ENCODE measurements at places on chromosomes 16 and 17.

DNA sequence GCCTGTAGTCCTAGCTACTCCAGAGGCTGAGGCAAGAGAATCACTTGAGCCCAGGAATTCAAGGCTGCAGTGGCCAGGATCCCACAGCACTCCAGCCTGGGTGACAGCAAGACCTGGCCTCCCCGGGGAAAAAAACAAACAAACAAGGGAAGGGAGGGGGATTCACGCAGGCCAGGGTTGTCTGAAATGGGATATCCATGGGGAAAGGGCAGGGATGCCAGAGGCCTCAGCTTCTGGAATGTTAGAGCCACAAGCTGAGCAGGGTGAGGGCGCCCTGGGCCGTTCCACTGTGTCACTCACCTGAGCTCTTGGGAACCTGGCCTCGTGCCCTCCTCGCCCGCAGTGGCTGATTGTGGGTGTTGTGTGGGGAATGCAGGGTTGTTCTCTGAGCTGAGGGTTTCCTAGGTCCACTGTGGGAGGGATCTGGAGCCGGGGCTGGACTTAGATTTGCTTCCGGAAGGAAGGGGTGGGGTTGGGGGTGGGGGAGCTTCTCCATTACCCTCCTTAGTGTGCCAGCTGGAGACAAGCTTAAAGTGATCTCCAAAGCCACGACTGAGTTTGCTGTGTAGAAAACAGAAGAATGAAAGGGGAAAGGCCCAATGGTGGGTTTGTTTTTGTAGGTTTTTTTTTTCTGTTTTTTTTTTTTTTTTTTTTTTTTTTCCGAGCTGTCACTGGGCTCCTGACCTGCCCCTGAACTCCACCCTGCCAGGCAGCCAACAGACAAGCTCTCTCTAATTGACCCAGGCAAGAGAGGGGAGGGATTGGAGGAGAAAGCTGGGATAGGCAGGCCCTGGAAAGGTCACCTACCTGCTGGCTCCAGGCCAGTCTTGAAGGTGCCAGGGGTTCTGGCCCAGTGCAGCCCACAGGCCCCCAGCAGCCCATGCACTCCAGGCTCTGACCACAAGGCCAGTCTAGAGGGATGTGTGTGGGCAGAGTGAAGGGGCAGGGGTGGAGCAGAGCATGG is at the start of gene SULT1A1:
Gene SULT1A1 (minus strand): TSS at position 414 of the 964 bp plus-strand sequence. CDS start 1,189 bp downstream, outside the sequence.
- DNase-seq = no peak

DNA sequence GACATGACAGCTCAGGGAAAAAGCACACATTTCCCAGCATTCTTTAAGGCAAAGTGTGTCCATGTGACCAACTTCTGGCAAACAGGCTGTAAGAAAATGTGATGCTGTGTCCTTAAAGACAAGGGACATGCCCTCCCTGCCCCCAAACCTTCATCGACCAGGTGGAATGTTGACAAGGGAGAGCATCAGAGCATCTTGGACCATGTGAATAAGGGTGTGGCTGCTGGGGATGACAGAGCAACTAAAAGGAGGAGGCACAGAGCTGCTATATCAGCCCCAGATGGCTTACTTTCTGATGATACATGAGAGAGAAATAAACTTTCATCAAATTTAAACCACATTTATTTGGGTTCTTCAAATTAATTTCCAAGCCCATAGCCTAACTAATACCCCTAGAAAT is 2.2 kb upstream of the ZNF23 start:
- no peak for DNase-seq

GRCh38 chr17:81401723-81402529 is 6.7 kb downstream of the BAHCC1 start:
- no peak for DNase-seq

DNA sequence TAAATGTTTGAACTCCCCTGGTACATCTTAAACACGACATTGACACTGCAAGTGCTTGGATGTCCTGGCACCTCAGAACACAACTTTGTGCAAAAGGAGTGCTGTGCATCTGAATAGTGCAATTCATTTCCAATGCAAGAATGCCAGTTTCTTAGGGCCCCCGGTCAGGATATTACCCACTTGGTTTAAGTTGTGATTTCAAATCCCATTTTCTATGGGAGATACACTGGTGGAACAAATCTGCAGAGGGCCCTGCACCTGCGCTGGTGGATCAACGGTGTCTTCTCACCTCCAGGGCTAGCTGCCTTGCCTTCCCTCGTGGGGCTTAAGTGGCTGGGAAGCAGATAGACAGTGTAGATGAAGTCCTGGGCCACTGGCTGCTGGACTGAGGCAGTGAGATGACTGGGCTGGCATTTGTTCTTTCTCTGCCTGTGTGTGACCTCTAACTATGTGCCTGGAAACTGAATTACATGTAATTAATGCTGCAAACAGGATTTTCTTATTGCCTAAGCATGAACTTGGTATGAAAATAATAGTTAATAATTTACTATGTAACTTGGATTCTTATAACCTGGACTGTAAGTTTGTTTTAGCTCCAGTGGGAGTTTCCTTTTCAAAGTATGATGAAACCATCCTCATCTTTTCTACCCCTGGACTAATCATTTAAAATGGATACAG is 20.9 kb downstream of the HAPSTR1 start:
- DNase-seq = no peak

GRCh38 chr17:28597606-28598383 is 1.0 kb downstream of the SPAG5 start:
- no peak for DNase-seq

GRCh38 chr17:49241040-49241439 is 10.5 kb upstream of the PHOSPHO1 start:
- no peak for DNase-seq

DNA sequence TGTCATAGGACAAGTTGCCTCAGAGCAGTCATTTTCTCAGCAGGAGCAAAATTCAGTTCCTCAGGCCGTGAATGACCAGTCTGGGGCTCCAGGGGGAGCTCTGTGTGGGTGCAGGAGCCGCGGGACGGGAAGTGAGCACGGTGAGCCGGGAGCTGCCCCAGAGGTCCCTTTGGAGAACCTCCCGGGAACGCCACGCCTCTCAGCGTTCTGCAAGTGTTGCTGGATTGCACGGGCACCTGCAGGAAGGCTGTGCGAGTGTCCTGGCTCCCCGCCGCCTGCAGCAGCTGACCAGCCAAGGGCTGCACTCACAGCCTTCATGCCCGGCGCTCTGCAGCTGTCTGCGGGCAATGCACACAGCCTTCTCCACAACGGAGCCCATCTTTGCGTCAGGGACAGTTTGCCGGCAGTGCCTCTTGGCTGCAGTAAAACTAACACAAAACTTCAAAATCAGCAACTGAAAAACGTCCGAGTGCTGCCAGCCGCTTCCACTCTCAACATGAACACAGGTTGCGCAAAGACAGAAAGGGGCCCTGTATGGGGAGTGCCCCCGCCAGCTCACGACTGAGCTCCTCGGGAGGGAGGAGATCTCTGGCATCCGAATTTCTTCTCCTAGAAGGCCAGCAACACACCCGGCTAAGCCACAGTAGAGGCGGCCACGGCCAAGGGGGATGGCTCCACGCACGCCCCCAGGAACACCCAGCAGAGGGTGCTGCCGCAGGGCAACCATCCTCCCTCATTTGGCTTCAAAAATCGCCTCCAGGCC is 16.0 kb downstream of the NDUFAF8 start:
- DNase-seq = peak; percentile 79

DNA sequence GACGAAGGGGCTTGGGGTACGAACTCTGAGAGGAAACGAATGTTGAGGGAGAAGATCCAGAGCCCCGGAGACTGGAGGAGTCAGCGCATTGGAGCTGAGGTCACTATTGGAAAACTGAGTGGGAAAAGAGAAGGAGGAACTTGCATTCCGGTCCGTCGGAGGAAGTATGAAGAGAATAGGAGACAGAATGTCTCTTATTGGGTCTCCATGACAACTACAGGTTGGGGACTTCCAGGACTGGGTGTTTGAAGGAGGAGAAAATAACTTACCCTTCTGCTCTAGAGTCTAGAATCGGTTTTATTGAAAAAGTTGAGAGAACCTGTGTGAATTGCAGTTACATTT is 537 bp downstream of the GOSR1 start:
- no peak for DNase-seq

DNA sequence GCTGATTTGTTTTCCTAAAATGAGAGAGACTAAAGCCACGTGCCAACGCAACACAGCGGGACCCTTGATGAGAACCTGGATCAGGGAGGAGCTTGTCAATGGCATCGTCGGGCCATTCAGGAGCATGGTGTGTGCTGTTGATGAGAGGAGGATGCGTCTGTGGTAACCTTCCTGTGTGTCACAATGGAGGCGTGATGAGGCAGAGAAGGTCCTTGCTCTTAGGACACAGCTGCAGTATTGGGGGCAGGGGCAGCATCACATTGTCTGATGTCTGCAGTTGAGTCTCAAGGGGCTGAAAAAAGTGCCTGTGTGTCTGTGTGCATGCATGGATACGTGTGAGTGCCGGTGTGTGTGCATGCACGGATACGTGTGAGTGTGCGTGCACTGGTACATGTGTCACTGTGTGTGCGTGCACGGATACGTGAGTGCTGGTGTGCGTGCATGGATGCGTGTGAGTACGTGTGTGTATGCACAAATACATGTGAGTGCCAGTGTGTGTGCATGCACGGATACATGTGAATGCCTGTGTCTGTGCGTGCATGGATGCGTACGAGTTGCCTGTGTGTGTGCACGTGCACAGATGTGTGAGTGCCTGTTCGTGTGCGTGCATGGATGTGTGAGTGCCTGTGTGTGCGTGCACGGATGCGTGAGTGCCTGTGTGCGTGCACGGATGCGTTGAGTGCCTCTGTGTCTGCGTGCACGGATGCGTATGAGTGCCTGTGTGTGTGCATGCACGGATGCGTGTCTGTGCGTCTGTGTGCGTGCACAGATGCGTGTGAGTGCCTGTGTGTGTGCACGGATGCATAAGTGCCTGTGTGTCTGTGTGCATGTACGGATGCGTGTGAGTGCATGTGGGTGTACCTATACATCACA is 39.3 kb downstream of the BAIAP2 start:
- no peak for DNase-seq

DNA sequence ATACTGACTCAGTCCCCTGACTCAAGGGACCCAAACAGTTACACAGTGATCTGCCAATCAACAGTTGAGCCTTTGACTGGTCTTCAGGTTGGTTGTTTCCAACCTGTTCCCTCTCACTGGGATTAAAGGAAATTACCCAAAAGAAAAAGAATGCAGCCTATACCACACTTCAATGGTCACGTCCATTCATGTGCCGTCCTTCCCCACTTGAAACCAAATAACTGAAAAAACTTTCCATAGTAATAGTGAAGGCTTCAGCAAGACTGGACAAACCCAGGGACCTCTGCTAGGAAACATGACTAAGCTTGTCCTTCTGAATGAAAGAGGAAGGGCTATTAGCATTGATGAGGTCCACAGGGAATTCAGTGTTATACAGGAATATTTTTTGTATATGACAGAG is 30.6 kb downstream of the MRPS23 start:
- no peak for DNase-seq

GRCh38 chr16:24852281-24852721 is 6.5 kb downstream of the SLC5A11 start:
- DNase-seq = no peak

- peak; percentile 85 for DNase-seq
Observed at GRCh38 chr16:72819345-72819744, 228.6 kb downstream of the ZFHX3 start.

DNA sequence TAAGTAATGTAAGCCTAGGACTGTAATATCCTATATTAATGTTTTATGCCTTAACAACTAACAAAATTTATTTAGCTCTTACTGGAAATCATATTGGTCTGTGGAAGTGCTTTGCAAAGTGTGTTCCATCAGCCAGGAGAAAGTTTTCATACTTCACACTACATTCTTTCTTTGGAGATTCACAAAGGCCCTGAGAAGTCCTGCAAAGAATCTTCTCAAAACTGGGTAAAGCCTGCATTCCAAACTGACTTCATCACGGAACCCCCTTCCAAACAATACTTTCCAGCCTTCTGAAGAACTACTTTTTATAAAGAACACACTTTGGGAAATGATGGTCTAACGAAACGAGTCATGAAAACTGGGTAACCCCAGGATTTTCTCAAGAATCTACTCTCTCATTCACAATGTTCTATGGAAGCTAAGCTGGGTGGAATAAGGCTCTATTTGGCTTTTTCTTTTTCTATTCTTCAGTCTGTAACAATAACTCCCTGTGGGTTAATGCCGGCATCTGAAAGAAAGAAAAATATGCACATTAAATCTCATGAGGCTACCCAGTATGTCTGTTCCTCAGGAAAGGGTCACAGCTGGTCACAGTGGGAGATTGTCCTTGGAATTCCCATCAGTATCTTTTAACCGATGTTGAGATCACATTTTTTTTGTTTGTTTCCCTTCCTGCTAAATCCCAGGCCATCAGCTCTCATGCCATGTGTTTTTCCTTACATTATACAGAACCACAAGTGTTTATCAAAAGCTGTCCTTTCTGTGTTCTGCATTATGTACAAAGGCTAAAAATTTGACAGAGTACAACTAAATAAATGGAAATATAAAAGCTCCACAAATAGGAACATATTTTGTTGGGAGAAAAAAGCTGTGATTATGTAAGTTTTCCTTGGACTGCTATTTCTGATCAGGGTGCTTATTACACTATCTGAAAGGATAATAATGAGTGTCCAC is 12.8 kb upstream of the AKAP1 start:
- DNase-seq = peak; percentile 42

DNA sequence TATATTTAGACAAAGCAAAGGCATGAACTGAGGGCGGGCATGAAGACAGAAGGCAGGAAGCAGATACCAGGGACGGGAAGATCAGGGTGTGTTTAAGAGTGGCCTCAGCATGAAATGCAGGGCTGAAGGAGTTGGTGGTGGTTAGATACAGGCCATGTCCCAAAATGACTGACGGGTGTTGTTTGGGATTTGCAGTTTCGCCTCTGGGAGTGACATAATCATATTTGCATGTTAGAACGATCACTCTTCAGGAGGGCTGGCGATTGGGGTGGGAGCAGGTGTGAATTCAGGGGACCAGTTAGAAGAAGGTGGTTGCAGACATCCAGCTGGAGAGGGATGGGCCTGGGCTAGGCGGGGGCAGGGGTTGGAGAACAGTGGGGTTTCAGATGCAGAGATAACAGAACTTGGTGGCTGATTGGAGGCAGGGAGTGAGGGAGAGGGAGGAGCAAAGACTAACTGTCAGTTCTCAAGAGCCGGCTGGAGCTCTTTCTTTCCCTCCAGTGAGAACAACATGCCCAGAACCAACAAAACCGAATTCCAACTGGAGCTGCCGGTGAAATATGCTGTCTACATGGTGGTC is 27.2 kb upstream of the ITGAX start:
- DNase-seq = no peak

DNA sequence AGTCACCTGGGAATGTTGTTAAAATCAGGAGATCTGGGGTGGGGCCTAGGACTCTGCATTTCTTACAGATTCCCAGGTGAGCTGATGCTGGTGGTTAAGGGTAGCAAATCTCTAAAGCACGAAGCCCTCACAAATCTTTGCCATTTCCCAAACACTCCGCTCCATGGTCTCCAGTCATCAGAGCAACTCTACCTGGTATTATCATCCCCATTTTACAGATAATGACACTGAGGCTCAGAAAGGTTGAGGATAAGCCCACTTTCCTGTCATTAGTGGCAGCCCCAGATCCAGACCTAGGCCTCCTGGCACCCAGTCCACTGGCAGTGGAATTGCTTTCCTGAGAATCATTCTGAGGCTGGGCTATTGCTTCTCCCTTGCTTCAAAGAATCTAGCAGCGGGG is 8.7 kb downstream of the SLC46A1 start:
- DNase-seq = no peak
